ENCODE measurements at places on chromosomes 12 and 14.

GRCh38 chr12:24553259-24553658, 395.6 kb downstream of the BCAT1 start:
- no peak for DNase-seq

DNA sequence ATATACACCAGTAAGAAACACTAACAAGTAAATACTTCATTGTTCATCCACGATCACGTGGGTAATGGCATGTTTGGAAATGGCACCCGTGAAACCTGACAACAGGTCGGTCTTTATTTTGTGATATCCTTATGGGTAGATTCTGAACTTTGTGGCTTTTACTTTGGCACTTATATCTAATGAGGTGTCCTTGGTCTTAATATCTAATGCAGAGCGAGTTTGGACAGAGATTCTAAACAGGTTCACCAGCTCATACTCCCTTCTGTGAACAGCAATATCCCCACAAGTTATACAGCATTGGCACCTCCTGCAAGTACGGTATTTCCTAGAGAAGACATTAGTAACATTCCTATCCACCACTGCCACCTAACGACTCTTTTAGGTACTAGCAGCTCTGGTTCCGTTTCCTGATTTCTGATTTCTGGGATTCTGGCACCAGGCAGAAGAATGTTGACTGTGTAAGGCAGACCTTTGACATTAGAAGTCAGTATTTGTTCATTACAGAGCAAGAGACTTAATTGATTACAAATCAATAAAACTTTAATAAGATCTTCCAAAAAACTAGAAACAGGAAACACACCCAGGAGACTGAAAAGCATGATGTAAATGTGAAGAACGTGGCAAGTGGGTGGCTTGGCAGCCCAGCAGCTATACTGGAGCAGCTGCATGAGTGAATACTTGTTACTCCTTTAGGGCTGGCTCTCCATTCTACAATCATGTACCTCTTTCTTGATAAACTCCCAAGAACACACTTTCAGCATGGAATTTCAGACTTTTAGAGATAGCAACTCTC, 2.5 kb downstream of the ANG start:
- no peak for DNase-seq

DNA sequence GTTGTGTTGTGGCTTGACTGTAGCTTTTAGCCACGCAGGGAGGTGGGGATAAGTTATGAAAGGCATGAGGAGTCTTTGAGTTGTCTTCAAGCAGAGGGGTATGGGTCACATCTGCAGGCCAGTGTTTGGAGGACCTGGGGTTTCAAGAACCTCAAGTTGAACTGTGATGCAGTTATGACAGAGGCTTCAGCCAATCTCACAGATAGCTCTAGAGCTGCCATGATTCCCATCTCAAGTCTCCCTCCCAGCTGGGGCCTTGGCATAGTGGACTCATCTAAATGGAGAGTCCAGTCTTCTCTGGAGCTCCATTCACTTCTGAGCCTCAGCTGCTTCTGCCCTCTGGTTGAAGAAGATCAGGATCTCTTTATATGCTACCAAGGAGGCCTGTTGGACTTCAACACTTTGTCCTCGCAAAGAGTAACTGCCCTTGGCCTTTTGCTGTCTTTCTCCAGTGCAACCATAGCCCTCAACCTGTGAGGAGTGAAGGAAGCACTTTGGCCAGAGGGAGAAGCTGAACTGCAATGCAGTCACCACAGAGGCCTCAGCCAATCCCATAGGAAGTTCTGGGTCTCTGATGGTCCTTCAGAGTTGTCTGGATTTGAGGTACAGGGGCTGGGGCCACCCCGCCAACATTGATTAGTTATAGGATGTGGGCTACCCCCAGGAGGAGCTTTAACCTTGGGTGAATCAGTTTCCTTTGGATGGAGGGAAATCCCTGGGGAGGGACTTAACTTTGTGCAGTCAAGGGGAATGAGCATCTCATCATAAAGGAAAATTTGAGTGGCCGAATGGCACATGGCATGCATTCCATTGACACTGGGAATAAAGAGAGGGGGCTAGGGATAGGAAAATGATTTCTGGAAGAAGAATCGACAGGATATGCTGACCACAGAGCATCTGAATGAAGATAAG, 230.5 kb downstream of the PCNX1 start:
- DNase-seq: no peak

- no peak for DNase-seq
Observed at GRCh38 chr12:24728366-24728765, 220.5 kb downstream of the BCAT1 start.

GRCh38 chr12:116188581-116188980, 88.9 kb downstream of the MED13L start:
- DNase-seq: no peak

GRCh38 chr12:87425942-87426554, 603.2 kb downstream of the C12orf50 start:
- DNase-seq: no peak

- no peak for DNase-seq
Observed at GRCh38 chr12:1692226-1692625, 1.4 kb downstream of the ADIPOR2 start.

DNA sequence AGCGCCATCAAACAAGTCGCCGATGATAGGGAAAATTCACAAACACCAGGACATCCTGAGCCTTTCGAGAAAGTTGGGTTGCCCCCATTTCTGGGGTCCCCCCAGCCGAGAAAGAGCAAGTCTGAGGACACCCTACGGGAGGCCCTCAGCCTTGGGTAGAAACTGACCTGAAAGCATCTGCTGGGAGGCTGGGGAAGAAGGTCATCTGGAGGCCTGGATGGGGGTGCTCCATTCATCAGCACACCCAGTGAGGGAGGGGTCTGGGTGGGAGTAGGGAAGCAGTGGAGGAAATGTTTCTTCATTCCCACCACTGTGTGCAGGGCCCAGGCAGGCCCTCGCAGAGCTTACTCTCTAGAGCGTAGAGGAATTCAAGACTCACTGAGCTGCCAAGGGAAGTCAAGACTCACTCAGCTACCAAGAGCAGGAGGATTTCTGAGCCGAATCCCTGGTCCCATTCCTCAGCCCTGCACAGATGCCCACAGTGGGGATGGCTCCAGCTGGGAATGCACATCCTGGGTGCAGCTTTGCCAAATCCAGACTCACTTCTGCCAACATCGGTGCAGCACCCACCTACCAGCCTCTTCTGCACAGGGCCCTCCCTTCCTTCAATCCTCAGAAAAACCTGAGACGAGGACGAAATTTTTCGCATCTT, 38.1 kb downstream of the DIO3 start:
- DNase-seq: no peak

DNA sequence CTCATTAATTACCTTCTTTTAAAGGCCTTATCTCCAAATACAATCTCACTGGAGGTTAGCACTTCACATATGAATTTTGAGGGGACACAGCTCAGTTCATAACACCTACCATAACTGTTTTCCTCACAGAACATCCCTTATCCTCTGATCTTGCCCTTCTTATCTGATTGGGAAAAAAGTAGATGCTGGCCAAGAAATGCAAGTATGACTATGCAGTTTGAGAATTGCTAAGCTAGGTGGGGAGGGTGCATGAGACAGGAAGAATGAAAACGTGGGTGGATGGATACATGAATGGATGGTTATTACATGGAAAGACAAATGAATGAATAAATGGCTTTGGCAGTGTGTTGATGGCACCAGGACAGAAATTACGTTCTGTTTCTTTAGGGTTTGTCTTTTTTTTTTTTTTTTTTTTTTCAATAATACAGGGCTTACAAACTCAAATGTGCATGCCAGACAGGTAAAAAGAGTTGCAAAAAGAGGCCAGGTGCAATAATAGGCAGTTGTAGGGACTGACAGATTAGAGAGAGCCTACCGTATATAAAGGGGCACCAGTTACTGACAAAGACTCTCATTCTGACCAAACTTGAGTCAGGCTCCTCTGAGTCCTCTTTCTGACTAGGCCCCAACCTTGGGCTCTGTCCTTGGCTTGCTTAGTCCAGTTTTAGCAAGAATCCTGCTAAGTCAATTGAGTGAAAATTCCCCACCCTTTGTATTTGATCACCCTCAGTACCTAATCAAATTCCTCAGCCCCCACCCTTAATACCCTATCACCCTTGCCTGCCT, 304.9 kb downstream of the ZFP36L1 start:
- no peak for DNase-seq

DNA sequence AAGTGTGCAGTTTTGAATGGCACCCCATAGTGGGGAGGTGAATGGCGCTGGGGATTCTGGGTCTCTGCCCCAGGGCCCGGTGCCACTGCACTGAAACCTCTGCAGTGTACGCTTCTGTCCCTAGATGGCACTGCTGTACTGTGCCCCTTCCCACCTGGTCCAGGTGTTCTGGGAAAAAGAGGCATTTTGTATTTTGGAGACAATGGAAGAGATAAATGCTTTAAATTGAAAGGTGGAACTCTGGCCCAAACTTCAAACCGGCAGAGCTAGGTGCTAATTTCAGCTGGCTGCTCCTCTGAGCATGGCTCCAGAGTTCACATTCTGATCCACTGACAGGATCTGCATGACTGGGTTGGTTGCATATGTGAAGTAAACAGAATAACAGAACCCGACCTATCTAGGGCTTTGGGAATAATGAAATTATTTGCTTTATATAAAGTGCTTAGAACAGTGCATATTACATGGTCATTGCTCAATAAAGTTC, 52.2 kb downstream of the KRT80 start:
- DNase-seq: no peak

DNA sequence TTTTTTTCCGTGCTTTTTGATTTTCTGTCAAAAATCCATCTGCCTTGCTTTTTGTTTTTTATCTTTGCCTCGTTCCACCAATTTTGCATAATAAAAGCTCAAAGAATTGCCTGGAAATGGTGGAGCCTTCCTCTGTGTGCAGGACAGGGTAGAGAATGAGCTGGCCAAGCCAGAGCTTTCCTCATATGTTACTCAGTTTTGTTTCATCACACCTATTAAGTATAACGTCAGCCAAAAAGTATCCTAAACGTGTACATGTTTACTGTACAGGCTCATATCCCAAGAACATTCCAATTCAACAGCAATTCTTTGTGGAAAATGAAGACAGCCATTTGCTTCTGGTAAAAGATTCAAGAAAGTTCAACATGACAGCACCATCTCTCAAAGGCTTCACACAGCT, 191.2 kb upstream of the LMNTD1 start:
- DNase-seq: no peak

GRCh38 chr12:120352117-120352516, 16.8 kb downstream of the MSI1 start:
- no peak for DNase-seq

GRCh38 chr12:43740511-43741100, 18.0 kb downstream of the PUS7L start:
- DNase-seq: no peak

DNA sequence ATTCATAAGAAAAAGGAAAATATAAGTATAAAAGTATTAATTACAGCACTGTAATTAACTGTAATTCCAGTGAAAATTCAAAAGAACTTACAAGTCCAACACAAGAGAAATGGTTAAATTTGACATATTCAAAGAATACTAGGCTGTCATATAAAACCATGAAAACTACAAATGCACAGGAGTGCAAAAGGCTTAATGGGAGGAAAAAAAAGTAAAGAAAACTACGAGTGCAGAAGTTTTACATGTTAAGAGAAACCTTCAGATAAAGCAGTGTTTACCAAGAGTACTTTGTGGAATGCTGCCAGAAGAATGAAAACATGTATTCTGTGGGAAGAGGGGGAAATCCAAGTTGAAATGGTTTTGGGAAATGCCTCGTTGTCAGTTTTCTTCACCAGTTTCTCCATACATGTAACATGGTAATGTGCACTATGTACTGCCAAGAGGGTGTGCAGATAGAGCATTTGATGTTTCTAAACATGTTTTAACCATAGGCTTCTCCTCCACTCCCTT, 9.1 kb downstream of the HEATR5A start:
- DNase-seq: no peak

DNA sequence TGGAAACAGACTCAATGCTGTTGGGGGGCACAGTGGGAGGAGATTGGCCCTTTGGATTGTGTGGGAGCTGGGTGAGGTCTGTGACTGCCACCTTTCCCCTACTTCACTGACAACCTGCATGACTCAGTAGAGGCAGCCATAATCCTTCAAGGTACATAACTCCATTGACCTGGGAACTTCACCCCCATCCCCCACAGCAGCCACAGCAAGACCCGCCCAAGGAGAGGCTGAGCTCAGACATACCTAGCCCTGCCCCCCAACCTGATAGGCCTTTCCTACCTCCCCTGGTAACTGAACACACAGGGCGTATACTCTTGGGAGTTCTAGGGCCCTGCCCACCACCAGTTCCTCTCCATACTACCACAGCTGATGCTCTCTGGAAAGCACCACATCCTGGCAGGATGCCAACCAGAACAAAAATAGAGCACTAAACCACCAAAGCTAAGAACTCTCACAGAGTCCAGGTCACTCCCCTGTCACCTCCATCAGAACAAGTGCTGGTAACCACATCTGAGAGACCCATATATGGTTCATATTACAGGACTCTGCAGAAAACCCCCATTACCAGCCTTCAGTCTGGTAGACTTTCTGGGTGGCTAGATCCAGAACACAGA, 703.9 kb downstream of the FSCB start:
- no peak for DNase-seq

DNA sequence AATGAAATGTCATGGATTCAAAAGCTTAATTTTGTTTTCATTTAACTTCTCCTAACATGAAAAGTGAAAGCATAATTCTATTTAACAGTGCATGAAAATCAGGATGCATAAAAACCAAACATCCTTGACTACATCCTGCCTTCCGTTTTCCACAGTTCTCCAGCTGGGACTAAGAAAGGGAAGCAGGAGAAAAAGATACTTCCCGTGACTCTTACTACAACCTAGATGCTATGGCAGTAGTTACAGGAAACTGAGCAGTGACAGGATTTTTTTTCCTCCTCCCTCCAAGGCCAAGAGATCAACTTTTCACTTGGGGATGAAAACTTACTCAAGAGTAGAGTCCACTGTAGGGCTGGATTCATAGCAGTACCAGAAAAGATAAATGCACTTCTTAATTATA, 2.6 kb downstream of the EXOC5 start:
- no peak for DNase-seq

GRCh38 chr12:94230357-94230905, 82.1 kb downstream of the PLXNC1 start:
- no peak for DNase-seq

DNA sequence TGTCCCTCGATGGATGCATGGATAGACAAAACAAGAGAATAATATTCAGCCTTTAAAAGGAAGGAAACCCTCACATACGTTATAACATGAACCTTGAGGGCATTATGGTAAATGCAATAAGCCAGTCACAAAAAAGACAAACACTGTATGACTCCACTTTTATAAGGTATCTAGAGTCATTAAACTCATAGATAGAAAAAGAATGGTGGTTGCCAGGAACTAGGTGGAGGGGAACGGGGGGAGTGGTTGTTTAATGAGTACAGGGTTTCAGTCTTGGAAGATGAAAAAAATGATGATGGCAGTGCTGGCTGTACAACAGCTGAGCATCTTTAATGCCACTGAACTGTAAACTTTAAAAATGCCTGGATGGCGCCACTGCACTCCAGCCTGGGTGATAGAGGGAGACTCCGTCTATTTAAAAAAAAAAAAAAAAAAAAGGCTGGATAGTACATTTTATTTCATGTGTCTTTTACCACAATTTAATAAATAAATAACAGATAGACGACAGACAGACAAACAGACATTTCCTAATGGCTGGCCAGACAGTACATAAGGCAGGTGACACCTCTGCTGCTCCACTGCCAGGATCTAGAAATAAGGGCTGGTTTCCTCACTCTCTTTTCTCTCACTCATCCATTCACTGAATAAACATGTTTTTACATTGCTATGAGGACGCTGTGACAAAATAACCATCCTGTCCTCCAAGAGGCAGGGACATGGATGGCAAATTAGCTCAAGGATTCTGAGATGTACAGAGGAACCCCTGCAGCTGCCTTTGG, 118.8 kb downstream of the FOXN3 start:
- no peak for DNase-seq

- DNase-seq: no peak
Observed at GRCh38 chr14:68662392-68662791, 130.5 kb downstream of the ZFP36L1 start.

Data from hypothalamus (tissue), 51 donors.